ENCODE measurements at places on chromosomes 7 and 10.

- DNase-seq = peak; percentile 79
These were observed 42.2 kb upstream of the PDGFA start for GRCh38 chr7:561631-562373.

GRCh38 chr10:48762064-48763042, 77.7 kb downstream of the WDFY4 start:
- DNase-seq = no peak

GRCh38 chr7:74475243-74475986, 21.7 kb downstream of the GTF2IRD1 start:
- no peak for DNase-seq

- no peak for DNase-seq
These were observed 75.9 kb downstream of the FAM204A start for GRCh38 chr10:118266098-118266748.

- DNase-seq = no peak
These were observed 138.5 kb downstream of the PLXNA4 start for GRCh38 chr7:132437730-132438129.

DNA sequence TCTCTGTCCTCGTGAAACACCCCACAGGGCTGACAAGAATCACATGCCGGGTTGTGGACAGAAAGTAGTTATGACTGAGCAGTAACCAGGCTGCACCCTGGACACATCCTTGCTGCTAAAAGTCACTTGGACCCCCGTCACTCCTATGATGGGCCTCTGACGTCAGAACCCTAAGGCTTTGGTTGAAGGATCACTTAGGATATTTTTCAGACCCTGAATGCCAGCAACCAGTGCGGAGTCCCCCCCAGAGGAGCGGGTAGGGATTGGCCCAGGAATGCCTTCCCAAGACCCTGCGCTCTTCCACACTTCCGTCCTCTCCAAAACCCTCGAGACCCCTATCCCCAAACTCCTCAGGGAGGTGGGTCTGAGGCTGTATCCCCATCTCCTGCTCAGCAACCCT, 52.1 kb downstream of the CFAP46 start:
- no peak for DNase-seq

DNA sequence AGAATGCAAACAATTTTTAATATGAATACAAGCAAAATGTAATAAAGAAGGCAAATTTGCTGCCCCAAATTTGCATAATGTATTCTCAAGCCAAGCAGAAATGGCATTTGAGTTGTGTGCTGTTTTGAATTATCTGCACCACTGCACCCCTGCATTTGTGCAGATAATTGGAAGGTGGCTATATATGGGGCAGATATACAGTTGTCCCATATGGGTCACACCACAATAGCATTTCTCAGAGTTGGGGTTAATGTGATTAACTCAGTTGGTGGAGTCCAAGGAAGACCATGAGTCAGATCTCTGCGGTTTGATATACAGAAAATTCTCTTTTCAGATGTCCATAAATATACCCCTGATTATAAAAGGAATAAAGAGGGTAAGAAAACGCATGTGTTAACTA, 68.9 kb upstream of the EXOC4 start:
- DNase-seq = no peak

DNA sequence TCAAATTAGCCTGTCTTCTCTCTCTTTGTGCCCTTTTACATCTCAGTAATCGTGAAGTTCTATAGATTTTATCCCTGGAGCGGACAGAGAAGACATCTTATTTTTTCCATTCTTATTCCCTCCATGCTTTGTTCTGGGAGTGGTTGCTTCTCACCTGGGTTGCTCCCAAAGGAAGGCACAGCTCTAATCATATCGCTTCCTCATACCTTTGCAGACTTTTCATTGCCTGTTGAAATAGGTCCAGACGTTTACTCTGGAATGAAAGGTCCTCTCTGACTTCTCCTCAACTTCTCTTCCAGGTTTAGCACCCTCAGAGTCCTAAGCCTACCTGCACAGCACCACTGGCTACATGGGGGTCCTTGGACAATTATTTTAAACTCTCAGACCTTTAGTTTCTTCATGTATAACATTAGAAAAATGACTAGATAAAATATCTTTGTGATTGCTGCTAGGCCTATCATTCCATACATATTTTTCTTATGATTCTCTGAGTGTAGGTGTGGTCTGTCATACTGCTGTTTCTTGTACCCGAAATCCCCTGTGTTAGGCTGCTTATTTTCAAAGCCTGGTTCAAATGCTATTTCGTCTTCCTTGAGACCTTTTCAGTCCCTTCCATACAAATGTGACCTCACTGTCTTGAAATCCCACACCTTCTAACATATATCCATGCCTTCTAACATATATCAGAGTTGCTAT, 418.1 kb downstream of the GFRA1 start:
- no peak for DNase-seq

DNA sequence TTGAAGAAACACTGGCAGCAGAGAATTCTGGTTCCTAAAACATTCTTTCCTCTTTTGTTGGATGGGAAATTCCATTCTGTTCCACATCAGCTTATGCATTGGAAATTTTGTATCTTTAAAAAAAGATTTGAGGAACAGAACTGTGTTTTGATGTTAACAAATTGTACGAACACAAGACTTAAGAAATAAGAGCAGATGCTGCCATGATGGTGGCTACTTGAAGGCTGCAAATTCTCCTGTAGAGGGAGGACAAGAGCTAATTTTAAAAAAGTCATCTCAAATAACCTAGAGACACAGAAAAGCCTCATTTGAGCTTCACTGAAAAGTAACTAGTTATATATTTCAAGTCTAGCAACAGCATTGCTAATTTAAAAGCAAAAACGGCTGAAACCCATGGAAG, 29.8 kb downstream of the NDUFB2 start:
- peak; percentile 50 for DNase-seq

DNA sequence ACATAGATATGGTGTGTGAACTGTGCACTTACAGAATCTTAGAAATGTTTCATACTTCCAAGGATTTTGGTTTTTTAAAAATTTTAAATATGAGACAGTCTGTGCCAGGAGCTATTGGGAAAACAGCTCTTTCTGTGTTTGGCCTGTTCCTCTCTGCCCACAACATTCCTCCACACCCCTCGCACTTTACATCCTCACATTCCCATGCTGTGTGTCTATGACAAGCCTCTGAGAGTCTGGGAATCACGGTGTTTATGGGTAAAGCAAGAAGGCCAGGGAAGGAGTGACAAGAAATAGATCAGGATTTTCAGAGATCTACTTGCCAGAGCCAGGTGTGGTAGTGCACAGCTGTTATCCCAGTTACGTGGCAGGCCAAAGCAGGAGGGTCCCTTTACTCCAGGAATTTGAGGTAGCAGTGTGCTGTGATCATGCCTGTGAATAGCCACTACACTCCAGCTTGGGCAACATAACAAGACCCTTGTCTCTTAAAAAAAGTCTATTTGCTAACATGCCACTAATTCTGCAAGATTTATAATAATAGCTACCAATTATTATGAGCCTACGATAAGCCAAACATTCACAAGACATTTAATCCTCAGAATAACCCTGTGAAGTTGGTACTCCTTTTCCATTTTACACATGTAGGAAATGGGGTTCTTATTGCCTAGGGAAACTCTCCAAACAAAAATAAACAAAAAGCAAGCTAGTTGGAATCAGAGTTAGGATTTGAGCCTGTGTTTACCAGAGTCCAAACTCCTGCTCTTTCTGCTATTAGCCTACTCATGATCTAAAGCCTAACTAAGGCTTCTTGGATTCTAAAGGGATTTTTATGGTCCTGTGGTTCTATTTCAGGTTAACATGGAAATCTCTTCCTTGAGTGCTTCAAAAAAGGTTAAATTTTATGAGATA, 168.3 kb upstream of the SP8 start:
- DNase-seq = no peak

Measured in LHCN-M2 (cell line).